ENCODE measurements at places on chromosomes 5 and 9.

GRCh38 chr9:128344931-128345605 is 4.7 kb downstream of the SLC27A4 start:
- no peak for DNase-seq

DNA sequence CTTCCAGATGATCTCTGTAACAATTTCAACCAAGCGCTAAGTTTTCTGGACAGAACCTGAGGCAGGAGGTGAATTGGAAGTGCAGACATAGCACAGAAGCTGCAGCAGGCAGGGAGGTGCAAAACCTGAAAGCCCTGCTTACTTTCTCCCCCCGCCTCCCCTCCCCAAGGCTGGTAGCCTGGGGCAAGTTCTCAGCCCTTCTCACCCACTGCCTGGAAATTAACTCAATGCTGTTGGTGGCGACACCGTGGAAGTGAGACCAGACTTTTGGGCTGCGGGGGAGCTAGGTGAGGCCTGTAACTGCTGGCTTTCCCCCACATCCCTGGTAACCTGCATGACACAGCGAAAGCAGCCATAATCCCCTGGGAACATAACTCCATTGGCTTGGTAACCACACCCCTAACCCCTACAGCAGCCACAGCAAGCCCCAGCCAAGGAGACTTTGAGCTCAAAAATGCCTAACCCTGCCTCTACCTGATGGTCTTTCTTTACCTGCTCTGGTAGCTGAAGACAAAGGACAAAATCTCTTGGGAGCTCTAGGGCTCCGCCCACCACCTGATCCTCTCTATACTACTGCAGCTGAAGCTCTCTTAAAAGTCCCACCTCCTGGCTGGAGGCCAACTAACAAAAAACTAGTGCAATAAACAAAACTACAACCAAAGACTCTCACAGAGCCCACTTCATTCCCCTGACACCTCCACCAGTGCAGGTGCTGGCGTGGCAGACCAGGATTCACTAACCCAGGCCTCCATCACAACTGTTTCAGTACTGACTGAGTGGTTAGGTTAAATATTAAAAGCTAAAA is 11.9 kb upstream of the OR13C8 start:
- DNase-seq, result no peak

- no peak for DNase-seq
These were observed 57.0 kb downstream of the RASEF start for GRCh38 chr9:83005963-83006362.

DNA sequence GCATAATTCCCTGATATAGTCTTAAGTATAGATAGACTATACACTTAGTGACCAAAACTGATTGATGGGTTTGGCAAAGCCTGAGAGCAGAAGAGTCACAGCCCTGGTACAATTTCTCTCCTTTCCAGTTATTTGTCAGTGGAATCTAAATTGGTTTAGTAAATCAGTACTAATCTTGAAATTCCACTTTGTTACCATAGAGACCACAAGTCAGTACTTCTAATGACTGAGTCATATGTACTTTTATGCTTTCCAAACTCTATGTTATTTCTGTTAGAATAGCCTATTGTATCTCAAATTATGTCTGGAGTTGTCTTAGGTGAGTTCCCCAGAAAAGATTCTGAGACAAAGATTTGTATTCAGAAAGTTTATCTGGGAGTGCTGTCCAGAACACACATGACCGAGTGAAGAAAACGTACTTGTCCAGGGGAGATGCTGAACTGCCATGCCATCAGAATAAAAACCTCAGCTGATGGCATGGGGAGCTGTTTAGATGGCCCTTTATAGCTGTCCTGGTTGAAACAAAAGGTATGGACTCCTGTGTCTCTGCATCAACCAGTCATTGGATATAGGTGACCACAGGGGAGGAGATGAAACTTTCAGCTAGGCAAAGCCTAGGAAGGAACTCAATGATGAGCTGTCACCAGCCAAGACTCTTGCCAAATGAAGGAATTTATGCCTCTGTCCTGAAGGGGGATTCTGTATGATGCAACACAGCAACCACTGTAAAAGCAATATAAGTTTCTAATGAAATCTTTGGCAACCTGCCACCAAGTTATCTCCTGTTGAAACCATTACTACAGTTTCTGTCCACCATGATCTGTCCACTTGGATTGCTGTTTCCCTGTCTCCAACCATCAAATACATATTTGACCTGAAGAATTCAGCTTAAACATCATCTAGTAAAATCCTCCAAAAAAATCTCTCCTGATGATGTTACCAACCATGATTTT is 18.0 kb upstream of the SMC2 start:
- no peak for DNase-seq

DNA sequence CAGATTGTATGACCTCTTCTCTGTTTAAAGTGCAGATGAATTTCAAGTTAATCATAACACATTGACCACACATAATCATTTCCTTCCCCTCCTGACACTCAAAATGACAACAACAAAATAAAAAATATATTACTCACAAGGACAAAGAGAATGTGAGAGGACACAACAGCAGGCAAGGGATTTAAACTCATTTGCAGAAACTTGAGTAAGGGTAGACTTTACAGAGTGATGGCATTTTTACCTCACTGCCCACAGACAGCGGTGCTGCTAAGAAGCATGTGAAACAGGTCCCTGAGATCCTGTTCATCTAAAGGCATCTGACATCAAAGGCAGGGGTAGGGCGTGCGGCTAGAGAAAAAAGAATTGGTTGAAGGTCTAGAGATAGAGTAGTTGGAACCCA is 99.0 kb downstream of the TRIM36 start:
- no peak for DNase-seq

- no peak for DNase-seq
These were observed 21.4 kb downstream of the GLRA1 start for GRCh38 chr5:151903243-151903653.
